ENCODE measurements at places on chromosomes 6 and 20.

GRCh38 chr6:96257751-96258150, 242.0 kb downstream of the FUT9 start:
- DNase-seq, result no peak

DNA sequence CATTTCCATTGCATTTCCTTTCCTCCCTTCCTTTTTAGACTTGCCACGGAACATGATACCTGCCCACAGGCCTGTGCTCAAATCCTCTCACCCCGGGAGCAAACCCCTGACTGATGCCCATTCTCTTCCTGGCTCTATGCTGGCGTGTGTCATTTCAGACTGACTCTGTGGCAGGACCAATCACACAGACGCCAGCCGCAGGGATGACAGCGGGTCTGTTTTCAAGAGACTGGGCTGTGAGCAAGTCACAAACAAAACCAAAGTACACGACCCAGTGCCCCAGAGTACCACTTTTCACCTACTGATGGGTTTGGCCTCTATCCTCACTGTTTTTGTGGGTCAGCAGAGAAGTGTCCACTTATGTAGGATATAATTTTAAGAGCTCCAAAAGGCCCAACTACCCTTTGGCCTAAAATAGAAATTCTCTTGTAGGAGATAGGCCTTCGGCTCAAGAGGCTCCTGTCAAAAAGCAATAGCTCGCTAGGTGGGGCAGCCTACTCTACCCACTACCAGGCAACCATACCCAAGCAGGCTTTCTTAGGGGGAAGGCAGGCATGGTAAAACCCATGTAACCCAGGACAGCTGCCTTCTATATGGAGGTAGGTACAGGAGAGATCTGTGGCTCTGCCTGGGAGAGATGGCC, 215.7 kb downstream of the CDC5L start:
- DNase-seq, result no peak

DNA sequence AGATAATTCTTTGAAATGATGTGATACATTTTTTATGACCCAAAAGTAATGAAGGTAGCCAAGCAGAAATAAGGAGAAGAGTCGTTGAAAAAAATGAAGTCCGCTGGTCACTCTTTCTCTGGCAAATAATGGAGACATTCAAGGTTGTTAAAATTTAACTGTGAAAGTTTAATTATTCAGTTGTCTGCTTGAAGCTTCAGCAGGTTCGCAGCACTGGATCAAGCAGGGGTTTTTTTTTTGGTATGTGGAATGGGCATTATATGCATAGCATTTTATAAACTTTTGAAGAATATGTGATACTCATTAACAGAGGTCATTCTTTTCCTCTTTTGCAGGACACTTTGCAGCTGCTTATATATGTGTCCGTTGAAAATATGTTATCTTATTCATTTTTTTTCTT, 21.6 kb upstream of the FUT9 start:
- DNase-seq, result no peak

GRCh38 chr6:99604166-99605073, 2.2 kb upstream of the PRDM13 start:
- DNase-seq, result no peak

GRCh38 chr6:34073540-34073939, 72.3 kb downstream of the GRM4 start:
- no peak for DNase-seq

Measured in stimulated activated CD4-positive, alpha-beta T cell treated with anti-CD3 and anti-CD28 coated beads, TNF-alpha, amount 100 ng/mL, for 4 hours (primary cell).